ENCODE measurements at places on chromosomes 6 and 20.

DNA sequence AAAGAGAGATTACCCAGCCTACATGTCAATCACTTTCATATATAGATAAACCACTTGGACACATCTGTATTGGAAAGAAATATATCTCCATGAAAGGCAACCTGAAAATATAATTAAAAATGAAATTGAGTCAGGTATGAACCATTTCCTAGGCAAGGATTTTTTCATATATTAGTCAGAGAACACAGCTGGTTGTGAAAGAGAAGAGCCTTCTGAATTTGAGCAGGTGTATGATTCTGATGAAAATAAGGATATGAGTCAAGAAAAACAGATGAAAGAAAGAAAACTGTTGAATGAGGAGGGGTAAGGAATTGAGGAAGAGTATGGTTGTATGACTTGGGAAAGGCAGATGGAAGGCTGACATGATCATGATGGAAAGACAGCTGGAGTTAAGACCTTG lies 441.1 kb downstream of the HAO1 start:
- no peak for DNase-seq

DNA sequence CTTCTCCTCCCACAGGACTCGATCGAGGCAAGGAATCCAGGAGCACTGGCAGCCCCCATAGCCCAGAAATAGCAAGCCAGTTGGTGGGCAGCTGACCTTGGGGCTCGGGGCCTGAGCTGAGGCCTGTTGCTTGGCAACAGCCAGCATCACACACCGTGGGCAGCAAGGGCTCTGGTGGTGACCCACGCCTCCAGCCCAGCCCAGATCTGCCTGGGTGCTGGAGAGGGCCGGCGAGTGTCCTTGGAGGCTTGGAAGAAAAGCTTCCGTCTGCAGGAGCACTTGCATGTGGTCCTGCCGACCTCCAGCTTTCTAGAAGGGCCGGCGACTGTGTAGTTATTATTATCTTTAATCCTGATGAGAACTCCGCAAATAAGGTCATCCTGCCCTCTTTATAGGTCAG lies 67.3 kb downstream of the STK35 start:
- no peak for DNase-seq

- DNase-seq = no peak
These were observed 249.8 kb downstream of the GMDS start for GRCh38 chr6:1995636-1996035.

DNA sequence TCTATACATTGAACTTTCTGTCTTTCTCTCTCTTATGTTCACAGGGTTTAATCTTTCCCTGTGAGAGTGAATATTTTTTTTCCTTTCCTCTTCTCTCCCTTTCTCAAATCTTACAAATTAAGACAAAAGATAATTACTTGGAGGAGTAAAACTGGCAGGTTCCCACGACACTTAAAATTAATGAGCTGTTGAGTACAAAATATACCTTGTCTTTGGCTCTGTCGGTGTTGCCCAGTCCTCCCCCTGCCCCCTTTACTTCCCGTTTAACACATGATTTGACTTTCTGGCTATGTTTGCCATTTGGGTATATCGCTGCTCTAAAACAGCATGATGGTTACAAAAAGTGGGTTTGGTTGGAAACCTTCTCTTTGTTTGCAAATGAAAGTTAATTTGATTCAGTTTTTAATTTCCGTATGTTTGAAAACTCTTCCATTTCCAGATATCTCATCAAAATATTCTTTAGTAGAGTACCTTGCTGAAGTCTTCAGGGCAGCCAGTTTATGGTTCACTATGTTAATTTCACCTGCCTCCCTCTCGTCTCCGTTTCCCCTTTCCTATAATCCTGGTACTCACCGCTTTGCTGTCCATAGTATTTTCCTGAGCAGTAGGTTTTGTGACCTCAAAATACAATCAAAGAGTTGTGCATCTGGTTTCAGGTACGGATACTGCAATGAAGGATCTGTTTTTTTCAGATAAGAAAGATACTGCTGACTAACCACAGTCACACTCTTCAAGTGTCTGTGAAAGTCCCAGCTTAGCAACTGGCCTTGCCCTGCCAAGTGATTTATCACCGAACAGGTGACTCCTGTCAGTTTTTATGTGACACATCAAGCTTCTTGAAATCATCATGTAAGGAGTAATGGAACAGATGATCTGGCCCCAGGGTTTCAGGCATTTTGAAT lies 181.2 kb downstream of the DTNBP1 start:
- DNase-seq = no peak

- DNase-seq = no peak
These were observed 73.5 kb downstream of the FYN start for GRCh38 chr6:111799576-111800258.

DNA sequence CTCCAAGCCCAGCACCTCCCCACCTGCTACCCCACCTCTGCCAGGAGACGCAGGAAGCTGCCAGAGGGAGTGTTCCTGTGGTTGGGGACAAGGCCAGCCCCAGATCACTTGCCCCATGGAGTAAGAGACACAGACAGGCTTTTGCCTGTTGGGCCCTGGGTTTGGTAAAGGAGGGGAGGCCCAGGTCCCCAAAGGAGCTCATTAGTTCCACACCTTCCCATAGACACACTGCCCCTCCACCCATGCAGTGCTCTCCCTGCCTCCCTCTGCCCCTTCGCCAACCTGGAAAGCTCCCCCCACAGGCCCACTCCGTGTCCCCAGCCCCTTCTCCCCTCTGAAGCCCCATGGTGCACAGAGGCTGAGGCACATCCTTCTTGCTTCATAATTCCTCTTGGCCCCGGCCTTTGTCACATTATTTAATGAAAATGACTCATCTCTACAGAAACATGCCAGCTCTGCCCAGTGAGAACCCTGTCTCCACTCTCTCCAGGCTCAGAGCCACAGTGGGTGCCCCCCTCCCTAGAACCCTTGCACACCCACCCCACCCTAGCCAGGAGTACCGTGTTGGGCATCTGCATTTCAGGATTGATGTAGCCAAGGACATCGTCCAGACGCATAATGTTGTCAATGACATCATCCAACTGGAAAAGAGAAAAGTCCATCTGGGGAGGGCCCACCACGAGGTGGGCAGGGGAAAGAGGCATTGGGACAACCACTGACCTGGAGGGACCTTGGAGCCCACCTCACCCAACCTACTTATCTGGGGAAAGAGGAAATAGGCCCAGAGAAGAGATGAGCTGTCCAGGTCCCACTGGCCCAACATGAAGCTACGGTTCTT lies 46.0 kb downstream of the TFEB start:
- DNase-seq = no peak

DNA sequence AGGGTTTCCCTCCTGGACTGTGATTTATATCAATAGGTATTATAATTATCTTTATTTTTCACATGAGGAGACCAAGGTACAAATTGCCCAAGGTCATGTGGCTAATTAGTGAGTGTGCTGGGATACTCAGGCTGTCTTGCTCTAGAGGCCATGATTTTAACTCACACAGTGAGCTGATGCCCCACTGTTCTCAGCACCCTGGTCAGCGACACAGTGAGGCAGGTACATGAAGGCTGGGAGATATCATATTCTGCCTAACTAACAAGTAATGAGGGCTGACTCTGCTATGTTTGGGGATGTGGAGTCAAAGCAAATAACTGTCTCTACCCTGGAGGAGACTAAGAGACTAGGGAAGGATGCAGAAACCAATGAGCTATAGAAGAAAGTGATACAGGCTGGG lies 501.1 kb downstream of the PTPRT start:
- no peak for DNase-seq

DNA sequence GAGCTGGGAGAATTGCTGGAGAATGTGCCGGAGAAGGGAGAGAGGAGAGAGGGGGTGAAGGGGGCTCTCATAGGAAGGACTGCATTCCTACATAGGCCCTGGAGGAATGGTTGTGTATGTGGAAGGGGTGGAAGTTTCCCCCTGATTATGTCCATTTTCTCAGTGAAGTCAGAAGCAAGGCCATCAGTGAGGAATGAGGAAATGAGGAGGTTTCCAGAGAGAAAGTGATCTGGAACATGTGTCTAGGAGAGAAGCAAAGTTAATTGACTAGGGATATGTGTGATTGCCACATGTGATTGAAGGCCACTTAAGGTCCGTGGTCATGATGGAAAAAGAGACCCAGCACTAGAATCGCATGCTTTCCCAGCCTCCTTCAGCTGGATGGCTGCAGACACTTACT lies 42.3 kb downstream of the TBPL1 start:
- DNase-seq = no peak

- no peak for DNase-seq
These were observed 163.3 kb downstream of the VEGFA start for GRCh38 chr6:43933148-43933885.

DNA sequence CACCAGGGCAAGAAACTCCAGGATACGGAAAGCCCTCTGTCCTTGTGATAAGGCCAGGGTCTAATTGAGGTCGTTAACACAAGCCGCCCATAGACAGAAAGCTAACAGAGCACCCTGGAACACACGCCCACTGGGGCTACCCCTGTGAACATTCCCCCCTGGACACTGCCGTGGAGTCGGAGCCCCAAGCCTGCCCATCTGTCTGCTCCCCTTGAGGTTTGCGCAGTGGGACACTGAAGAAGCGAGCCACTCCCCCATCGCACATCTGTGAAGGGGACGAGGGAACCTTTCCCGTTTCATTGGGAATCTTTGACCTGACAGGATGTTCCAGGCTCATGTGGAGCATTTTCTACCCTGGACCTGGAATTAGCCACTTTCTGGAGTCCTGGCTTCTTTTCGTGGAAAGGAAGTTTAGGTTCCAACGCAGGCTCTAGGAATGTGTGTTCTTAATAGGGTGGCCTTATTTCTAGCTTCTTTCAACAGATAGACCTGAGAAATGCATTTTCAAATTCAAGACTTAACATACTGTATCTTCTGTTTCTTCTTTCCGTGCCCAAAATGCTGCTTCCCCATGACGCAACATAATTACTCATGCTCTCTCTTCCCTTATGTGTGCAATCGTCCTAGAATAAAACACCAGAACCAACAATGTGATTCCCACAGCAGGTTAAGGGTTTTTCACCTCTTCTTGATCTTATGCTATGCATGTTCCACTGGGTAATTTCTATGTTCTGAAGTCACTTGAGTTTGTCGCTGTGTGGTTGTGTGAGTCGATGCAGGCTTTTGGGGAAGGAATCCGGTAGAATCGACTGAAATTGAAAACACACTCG lies 161.1 kb downstream of the ERMARD start:
- DNase-seq = no peak

DNA sequence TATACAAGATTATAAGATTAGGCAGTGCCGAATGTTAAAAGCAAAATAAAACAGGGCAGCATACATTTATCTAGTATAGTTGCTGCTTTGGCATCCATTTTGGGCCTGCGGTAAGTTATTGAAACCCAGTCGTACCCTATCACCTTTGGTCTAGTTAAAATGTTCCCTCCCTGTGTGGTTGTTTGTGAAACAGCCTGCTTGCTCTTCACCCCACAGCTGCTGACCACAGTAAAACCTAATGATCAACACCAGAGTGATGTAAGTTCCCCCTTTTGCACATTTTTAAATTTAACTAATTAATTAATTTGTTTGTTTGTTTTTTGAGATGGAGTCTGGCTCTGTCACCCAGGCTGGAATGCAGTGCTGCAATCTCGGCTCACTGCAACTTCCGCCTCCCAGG lies 50.3 kb upstream of the TXNDC5 start:
- DNase-seq = no peak

DNA sequence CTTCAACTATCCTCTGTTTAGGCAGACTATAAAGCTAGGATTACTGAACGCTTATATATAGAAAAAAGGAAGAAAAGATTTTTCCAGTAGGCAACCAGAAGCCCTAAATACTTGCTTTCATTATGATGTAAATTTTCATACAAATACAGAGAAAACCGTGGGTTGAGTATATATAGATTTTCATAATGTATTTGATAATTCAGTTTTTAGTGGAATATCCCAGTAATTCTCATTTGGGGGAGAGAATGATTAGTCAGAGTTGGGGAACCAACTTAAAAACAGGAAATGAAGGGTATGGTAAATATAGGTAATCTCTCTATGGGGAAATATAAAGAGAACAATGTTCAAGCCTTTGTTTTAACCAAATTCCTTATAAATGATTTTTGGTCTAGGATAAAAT lies 154.0 kb upstream of the CITED2 start:
- DNase-seq = no peak

DNA sequence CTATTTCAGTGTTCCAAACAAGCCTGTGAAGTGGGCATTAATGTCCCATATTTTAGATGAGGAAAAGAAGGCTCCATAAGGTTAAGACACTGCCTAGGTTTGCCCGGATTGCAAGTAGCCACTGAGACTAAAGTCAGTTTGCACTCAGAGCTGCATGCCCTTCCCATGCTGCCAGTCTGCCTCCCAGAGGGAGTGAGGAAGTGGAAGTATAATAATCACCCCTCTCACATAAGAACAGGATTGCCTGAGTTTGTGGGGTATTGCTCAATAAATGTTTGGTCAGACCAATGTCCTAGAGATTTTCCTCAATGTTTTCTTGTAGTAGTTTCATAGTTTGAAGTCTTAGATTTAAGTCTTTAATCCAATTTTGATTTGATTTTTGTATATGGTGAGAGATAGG lies 43.9 kb upstream of the CLIC5 start:
- DNase-seq = no peak

- no peak for DNase-seq
These were observed 202.2 kb upstream of the PRND start for GRCh38 chr20:4519534-4519933.

DNA sequence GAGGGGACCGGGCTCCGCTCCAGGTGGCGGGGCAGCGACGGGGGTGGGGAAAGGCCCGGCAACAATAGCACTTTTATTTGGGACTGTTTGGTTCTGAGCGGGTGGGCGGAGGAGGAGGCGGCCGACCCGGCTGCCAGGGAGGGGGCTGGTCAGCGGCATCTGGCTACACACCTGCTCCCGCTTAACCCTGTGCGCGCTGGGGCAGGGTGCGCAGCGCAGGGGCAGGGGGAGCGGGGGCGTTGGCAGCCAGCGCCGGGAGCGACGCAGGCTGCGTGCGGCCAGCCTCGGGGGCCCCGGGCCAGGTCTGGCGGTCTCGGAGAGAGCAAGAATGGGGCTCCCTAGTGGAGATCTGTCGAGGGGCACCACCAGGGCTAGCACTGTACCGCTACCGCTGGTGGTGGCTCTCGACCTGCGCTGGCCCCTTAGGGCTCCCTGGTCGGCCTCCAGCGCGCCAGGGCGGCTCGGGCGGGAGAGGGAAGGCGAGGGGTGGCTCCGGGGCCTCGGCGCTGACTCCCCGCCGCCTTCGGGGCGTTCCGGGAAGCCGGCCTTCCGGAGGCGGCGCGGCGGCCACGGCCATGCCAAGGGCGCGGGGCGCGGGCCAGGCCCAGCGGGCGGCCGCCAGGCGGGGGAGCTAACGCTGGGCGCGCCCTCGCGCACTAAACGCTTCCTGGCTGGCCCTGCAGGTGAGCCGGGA lies 92.4 kb downstream of the NCR2 start:
- peak; percentile 59 for DNase-seq

GRCh38 chr6:39599973-39600372 lies 125.2 kb downstream of the KIF6 start:
- DNase-seq = no peak

GRCh38 chr6:129705212-129705611 lies 4.8 kb downstream of the ARHGAP18 start:
- no peak for DNase-seq

- DNase-seq = no peak
These were observed 34.5 kb upstream of the HBS1L start for GRCh38 chr6:135088818-135089809.

GRCh38 chr6:39892490-39893129 lies 41.7 kb downstream of the MOCS1 start:
- DNase-seq = no peak

- no peak for DNase-seq
These were observed 98.8 kb upstream of the CEP85L start for GRCh38 chr6:118750143-118750542.

- DNase-seq = no peak
These were observed 18.1 kb downstream of the ACSS1 start for GRCh38 chr20:25039697-25040437.

GRCh38 chr6:148395583-148396101 lies 53.0 kb downstream of the SASH1 start:
- no peak for DNase-seq

All from naive B cell (primary cell).